ENCODE measurements at places on chromosomes 1 and 21. TPM values are rescaled to one million over a fixed set of nuclear protein-coding genes. Genes with fewer than 3 reads are reported as not detected.

The MRAP gene
- polyA plus RNA-seq: not detected

The CNTN2 gene
- polyA plus RNA-seq: 0.56 TPM

DNA sequence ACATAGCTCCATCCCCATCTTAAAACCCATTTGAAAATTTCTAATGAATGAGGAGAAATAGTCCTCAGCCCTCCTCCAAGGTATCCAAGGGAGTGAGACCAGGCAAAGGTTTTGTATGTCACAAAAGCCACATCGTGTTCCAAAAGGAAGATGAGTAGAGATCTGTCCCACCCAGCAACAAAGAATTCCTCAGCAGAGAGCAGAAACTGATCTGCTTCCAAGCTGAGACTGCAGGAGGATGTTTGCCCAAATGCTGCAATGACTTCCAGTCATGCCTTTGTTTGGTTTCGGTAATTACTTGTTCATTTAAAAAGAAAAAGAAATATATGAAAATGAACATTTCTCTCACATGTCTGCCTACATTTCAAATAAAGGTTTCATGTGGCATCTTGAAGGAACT lies 186.9 kb downstream of the SETD4 start:
- DNase-seq: no peak

- DNase-seq: peak; percentile 38
Observed at GRCh38 chr1:172533513-172534151, 682 bp downstream of the SUCO start.

DNA sequence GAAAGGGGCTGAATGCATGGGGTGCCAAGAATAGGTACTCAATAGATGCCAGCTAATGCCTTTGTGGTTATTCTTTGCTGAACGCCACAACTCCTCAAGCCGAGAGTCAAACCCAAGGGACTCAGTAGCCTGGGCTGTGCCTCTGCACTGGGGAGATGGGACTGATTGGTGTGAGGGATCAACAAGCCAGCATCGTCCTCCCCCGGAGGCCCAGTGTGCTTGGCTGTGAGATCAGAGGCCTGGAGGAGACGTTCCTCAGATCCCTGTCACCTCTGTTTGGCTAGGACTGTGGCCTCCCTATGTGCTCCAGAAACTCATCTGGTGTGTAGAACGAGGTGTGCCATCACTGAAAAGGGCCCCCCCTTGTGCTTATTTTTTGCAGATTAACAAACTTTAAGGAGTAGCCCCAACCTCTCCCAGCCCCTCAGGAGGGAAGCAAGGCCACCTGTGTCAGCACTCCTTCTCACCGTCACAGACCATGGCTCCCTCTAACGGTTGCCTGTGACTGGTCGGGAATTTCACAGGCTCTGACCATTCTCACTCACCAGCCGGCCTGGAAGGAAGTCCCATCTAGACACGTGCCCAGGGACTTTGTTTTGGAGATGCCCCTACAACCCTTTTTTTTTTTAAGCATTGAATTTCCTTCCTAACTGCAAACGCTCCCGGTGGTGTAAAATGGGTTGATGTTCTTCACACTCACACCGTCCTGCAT lies 194.0 kb upstream of the VAMP3 start:
- peak; percentile 22 for DNase-seq

GRCh38 chr1:201614262-201615015 lies 75.5 kb downstream of the NAV1 start:
- DNase-seq: peak; percentile 45

DNA sequence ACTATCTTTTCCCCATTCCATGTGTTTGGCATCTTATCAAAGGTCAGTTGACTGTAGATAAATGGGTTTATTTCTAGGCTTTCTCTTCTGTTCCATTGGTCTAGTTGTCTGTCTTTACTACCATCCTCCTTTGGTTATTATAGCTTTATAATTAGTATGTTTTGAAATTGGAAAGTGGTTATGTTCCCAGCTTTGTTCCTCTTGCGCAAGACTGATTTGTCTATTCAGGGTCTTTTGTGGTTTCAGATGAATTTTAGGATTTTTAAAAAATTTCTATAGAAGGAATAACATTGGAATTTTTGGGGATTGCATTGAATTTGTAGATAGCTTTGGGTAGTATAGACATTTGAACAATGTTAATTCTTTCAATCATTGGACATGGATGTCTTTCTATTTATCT lies 77.0 kb upstream of the NBPF4 start:
- no peak for DNase-seq

GRCh38 chr1:224860488-224861338 lies 68.8 kb upstream of the DNAH14 start:
- no peak for DNase-seq

DNA sequence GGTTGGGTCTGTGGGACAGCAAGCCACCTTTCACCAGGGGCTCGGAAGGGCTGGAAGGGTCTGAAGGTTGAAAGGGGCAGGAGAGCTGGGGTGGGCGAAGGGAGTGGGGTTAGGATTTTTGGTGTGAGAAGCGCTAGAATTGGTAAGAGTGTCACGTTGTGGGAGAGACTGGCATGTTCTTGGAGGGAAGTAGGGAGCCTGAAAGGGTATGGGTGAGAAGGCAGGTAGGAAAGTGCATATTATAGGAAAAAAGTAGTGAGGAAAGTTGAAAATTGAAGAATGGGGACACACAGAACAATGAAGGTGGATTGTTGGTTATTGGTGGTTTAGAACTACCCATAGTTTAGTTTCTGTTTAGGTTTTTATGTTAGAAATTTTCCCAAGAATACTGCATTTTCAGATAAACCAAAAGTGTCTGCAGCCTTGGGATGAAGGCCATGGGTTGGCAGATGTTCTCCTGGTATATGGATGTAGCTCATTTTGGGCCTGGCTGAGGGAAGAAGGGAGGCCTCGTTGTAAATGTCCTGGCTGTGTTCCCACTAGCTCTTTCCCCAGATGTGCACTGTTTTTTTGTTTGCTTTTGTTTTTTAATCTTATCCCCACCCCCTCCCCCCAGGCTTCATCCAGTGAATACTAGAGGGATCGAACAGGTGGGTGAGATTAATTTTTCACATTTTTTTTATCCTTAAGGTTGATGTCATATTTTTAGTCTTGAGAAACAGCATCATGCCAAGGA lies 1.2 kb downstream of the LRRC42 start:
- no peak for DNase-seq

GRCh38 chr1:41882068-41882477 lies 36.6 kb downstream of the HIVEP3 start:
- DNase-seq: no peak

- no peak for DNase-seq
Observed at GRCh38 chr1:26127235-26128163, 15.9 kb downstream of the PDIK1L start.

DNA sequence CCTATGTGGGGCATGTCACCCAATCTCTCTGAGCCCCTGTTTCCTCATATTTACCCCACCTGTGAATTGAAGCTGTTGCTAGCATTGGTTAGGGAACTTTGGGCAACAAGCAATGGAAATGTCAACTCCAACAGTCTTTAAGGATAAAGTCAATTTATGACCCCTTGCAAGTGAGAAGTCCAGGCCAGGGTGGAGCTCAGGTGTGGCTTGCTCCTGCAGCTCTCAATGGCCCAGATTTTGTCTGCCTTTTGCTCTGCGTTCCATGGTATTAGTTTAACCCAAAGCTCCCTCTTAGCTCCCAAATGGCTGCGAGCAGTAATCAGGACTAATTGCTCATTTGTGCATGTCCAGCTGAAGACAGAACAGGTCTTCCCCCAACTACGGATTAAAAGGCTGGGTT lies 70.4 kb upstream of the ABCG1 start:
- DNase-seq: no peak

- DNase-seq: no peak
Observed at GRCh38 chr1:10374442-10374860, 24.4 kb upstream of the PGD start.

- DNase-seq: peak; percentile 92
Observed at GRCh38 chr1:206106328-206107167, 10.6 kb downstream of the AVPR1B start.

DNA sequence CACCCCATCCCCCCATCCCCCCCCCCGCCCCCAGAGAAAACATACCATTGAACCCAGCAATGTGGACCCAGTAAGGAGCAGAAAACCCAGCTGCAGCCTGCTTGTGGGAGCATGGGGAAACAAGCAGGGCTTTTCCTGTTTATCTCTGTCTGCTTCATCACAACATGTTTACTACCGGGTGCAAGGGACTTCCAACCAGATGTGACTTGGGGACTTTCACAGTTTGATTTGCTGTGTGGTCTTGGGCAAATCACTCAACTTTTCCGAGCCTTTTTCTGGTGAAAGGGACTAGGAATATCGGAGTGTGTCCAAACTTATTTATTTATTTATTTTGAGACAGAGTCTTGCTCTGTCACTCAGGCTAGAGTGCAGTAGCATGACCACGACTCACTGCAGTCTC lies 3.2 kb downstream of the TMCC2 start:
- no peak for DNase-seq

- DNase-seq: no peak
Observed at GRCh38 chr1:216416488-216416887, 6.8 kb downstream of the USH2A start.

- DNase-seq: no peak
Observed at GRCh38 chr1:67214420-67215174, 48.3 kb downstream of the IL23R start.

- DNase-seq: no peak
Observed at GRCh38 chr1:38486085-38486484, 373.5 kb downstream of the RRAGC start.

- DNase-seq: no peak
Observed at GRCh38 chr1:246599315-246599714, 33.1 kb downstream of the CNST start.

DNA sequence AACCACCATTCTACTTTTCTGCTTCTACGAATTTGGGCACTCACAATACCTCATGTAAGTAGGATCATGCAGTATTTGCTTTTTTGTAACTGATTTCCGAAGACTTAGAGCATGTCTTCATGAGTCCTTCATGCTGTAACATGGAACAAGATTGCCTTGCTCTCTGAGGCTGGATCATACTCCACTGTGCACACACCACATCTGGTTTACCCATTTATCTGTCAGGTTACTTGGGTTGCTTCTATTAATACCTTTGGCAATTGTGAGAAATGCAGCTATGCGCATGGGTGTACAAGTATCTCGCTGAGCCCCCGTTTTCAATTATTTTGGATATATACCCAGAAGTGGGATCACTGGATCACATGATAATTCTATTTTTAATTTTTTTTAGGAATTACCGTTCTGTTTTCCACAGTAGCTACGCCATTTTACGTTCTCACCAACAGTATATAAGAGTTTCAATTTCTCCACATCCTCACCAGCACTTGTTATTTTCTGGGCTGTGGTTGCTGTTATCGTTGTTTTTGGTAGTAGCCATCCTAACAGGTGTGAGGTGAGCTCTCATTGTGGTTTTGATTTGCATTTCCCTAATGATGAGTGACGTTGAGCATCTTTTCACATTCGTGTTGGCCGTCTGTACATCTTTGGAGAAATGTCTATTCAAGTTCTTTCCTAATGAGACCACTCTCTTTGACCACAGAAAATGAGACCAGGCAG lies 10.7 kb upstream of the SLC2A5 start:
- DNase-seq: no peak

DNA sequence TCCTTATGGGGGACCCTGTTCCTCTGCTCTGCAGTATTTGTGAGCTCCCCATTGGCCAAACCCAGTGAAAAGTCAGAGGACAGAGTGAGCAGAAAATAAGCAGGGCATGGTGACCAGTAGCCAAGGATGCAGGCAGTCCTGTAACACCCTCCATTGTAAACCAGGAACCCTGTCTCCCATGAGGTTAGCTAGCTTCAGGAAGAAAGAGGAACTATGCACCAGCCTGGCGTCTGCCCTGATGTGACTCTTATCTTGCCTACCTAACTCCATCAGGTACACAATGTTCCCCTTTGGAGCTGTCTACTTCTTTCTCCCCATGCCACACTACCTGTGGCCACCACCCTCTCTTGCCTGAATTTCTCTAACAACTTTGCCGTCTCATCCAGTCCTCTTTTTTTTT lies 119.2 kb downstream of the LRIG2 start:
- no peak for DNase-seq

GRCh38 chr1:42419126-42419821 lies 36.5 kb downstream of the ZMYND12 start:
- peak; percentile 34 for DNase-seq

DNA sequence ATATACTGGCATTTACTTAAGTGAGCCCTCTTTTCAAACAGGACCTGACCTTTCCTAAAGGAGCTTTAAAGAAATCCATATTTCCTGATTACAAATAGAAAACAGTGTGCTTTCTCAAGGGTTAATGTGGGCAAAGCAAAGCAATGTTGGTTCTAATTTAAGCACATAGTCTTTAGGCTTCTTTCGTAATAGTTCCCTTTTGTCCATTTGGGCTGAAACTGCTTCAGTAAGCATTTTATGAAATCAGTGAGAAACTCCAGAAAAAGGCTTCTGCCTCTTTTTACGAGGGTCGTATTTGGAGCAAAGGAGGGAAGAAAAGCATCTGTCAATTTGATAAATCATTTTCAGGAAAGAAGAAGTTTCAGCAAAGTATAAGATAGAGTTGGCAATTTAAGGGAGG lies 331.2 kb downstream of the KIF26B start:
- DNase-seq: no peak

DNA sequence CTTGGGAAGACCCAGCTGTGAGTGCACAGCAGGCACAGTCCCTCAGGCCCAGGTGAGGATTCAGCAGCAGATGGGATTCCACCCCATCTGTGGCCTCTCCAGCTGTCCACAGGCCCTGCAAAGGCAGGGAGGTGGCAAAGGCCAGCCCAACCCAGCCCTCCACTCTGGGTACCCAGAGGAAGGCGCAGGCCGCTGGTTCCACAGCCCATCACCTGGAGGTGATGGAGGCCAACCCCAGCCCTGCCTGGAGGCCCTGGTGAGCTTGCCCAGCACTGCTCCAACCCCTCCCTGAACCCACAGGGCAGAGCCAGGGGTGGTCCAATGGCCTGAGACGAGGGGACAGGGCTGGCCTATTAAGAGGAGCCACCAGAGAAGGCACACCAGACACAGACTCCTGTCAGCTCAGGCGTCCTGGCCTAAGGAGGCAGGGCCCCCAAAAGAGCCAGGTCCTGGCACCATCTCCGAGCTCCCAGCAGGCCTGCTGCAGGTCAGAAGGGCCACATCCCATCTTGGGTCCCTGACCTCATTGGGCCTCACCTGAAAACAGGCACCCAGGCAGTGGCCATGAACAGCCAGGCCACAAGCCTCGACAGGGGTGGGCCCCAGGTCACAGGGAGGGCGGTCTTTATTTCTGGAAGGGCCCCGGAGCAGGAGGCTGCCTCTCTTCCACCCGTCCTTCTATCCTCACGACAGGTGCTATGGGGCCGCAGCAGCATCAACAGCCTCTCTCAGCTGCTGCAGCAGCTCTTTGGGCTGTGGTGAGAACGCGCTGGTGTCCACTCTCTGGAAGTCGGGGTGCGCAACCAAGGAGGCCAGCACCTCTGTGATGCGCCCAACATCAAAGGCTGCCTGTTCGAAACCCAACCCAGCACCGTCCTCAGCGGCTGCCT lies 3.2 kb downstream of the JMJD4 start:
- no peak for DNase-seq
